Activated CD4-positive, alpha-beta memory T cell treated with anti-CD3 and anti-CD28 coated beads, Interleukin-2, amount 10 ng/mL, durations not matched to agents 7 days and 5 days (primary cell): ENCODE measurements at places on chromosomes 2 and 18. TPM values are rescaled to one million over a fixed set of nuclear protein-coding genes. Genes with fewer than 3 reads are reported as not detected.

Gene CFAP210
- not detected for total RNA-seq

- no peak overlapping the region for H3K4me3 ChIP-seq
- H3K27ac ChIP-seq = no peak overlapping the region
- H3K27me3 ChIP-seq = no peaks in the 10 kb centered on the region
Measured at GRCh38 chr2:119179991-119180390, 21.4 kb upstream of the C1QL2 start.

- H3K36me3 ChIP-seq = peaks cover 53% of the 10 kb centered on the region
- H3K27ac ChIP-seq = no peak overlapping the region
- no peak for DNase-seq
- no peaks in the 10 kb centered on the region for H3K27me3 ChIP-seq
Measured at GRCh38 chr18:79926715-79927606, 24.5 kb downstream of the SLC66A2 start.

Gene CARF
- total RNA-seq = 11.9 TPM

DNA sequence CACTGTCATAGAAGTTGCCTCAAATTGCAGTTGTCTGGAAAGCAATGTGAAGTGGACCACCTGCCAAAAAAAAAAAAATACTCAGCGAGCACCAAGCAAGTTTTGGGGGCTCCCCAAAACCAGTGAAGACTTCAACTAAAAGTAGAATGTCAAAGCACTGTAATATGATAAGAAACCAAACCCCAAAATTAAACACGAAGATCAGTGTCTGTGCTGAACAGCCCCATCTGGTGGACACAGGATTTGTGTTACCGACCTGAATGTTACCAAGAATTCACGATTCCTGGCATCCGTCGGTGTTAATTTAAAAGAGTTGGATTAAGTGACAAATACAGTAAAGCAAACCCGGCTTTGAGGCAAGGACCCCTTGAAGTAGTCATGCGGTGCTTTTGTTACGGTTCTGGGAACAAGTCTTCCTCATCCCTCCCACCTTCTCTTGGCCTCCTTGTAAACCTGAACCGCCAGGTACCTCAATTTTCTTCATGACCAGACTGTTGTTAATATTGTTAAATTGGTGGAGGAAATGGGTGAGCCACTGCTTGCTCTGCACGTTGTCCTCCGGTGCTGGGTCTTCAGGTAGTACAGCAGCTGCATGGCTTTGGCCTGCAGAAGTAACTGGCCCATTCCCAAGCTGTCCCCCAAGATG lies 31.3 kb upstream of the SSB start:
- peaks cover 31% of the 10 kb centered on the region for H3K4me1 ChIP-seq
- H3K27me3 ChIP-seq = peaks cover 5% of the 10 kb centered on the region
- H3K4me3 ChIP-seq = peak overlapping the region; percentile 38
- no peak overlapping the region for H3K27ac ChIP-seq
- no peaks in the 10 kb centered on the region for H3K36me3 ChIP-seq
- DNase-seq = peak; percentile 66

Gene CNGA3
- not detected for total RNA-seq

DNA sequence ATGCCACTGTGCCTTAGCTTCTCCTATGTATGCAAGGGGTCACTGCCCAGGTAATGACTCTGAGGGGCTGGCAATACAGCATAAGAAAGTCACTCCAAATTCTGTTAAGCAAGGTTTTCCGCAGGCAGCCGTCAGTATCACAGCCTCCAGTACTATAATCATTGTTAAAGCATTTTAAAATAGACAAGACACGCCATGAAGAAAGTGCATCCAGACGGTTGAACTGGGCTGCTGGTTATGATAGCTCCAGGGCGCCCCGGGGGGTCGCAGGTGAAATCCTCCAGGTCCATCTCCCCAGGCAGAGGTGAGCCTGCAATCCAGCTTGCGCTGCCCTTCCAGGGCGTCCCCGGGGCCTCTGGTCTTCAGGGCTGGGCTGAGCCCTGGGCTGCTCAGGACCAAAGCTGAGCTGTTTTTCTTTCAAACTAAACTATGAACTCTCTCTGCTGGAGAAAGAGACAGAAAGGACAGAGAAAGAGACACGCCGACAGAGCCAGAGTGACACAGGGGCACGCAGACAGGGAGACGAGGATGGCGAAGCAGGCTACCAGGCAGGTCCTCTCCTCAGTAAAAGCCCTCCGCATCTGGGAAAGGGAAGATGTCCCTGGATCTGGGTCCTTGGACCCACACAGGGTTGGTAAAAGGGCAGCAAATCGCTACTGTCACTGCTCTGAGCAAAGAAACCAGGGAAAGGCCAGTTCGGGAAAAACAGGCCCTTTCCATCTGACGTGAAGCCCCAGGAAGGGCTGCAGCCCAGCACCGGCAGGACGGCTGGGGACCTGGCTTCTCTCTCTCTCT lies 2.1 kb upstream of the TWIST2 start:
- H3K27ac ChIP-seq = no peak overlapping the region
- no peaks in the 10 kb centered on the region for H3K4me1 ChIP-seq
- H3K4me3 ChIP-seq = no peak overlapping the region
- no peak for DNase-seq
- H3K27me3 ChIP-seq = peaks cover 53% of the 10 kb centered on the region

DNA sequence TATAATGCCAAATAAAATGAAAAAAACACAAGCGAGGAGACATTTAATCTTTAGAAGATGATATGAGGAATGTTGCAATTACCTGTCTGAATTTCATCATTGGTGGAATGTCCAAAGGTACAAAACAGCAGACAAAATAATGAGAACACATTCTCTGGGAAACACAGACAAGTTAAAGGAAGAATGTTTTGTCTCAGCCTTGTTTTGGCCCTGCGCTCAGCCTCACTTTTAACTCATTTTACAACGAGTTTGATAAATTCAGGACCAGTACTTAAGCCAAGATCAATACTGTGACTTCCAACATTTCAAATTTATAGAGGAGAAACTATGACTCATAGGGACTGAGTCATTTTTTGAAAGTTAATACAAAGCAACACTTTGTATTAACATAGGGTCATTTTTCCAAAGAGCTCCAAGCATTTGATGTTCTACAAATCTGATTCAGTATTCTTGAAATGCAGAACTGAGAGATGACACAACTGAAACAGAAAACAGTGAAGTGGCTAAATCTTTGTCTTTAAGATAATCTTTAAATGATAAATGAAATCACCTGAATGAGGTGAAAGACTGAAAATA lies 833.2 kb upstream of the CHAC2 start:
- H3K4me3 ChIP-seq = no peak overlapping the region
- no peak for DNase-seq

DNA sequence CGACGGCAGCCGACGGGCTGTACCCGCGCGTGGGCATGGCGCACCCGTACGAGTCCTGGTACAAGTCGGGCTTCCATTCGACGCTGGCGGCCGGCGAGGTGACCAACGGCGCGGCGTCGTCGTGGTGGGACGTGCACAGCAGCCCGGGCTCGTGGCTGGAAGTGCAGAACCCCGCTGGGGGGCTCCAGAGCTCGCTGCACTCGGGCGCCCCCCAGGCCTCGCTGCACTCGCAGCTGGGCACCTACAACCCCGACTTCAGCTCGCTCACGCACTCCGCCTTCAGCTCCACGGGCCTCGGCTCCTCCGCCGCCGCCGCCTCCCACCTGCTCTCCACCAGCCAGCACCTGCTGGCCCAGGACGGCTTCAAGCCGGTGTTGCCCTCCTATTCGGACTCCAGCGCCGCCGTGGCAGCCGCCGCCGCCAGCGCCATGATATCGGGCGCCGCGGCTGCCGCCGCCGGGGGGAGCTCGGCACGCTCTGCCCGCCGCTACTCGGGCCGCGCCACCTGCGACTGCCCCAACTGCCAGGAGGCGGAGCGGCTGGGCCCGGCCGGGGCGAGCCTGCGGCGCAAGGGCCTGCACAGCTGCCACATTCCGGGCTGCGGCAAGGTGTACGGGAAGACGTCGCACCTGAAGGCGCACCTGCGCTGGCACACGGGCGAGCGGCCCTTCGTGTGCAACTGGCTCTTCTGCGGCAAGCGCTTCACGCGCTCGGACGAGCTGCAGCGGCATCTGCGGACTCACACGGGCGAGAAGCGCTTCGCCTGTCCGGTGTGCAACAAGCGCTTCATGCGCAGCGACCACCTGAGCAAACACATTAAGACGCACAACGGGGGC lies 2.0 kb downstream of the SP9 start:
- H3K27me3 ChIP-seq = peaks cover 78% of the 10 kb centered on the region
- H3K36me3 ChIP-seq = peaks cover 10% of the 10 kb centered on the region
- no peak overlapping the region for H3K27ac ChIP-seq
- peaks cover 48% of the 10 kb centered on the region for H3K4me1 ChIP-seq
- H3K4me3 ChIP-seq = peak overlapping the region; percentile 69

DNA sequence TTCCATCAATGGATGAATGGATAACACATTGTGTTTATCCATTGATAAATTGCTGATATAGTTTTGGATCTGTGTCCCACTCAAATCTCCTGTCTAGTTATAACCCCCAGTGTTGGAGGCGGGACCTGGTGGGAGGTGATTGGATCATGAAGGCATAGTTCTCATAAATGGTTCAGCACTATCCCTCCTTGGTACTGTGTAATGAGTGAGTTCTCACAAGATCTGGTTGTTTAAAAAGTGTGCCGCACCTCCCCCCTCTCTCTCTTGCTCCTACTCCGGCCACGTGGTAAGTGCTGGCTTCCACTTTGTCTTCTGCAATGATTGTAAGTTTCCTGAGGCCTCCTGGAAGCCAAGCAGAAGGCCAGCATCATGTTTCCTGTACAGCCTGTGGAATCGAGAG lies 23.9 kb upstream of the SPATA3 start:
- no peak overlapping the region for H3K27ac ChIP-seq
- H3K4me1 ChIP-seq = peaks cover 48% of the 10 kb centered on the region
- DNase-seq = no peak

- H3K4me3 ChIP-seq = no peak overlapping the region
- no peaks in the 10 kb centered on the region for H3K27me3 ChIP-seq
- no peak overlapping the region for H3K27ac ChIP-seq
- no peaks in the 10 kb centered on the region for H3K36me3 ChIP-seq
Measured at GRCh38 chr2:134866498-134867099, 28.2 kb downstream of the ACMSD start.
